T-helper 9 cell (primary cell): ENCODE measurements at places on chromosomes 1 and 21.

- DNase-seq = no peak
These were observed 9.6 kb upstream of the PRPF3 start for GRCh38 chr1:150311762-150312161.

DNA sequence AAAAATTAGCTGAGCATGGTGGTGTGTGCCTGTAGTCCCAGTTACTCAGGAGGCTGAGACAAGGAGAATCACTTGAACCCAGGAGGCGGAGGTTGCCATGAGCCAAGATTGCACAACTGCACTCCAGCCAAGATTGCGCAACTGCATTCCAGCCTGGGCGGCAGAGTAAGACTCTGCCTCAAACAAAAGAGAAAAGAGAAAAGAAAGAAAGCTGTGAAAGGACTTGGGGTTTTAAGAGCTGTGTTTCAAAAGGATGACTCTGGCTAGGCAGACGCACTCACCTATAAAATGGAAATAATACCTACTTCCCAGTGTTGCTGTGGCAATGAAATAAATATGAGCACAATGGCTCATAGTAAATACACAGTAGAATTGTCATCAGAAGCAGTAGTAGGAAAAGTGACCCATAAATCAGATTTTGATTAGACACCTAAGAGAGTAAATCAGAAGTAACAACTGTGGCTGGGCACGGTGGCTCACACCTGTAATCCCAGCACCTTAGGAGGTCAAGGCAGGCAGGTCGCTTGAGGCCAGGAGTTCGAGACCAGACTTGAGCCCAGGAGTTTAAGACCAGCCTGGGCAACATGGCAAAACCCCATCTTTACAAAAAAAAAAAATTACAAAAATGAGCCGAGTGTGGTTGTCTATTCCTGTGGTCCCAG, 45.9 kb upstream of the PUM1 start:
- no peak for DNase-seq

DNA sequence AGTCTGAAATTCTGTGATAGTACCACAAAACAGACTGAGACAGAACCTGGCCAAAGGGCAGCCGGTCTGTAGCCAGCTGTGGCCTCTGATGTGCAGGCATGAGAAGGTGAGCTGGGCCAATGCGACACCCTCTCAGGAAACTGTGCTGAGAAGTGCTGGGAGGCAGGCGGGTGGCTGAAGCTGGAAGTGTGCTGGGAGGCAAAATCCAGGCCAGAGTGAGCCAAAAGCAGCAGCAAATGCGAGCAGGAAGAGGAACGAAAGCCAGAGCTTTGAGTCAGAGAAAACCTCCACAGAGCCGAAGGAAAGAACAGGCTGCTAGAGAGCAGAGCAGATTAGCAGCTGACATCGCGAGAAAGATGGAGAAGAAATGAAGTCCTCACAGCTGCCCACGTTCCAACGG, 10.2 kb upstream of the ATP13A2 start:
- DNase-seq = no peak

GRCh38 chr21:35333831-35334618, 284.9 kb upstream of the RUNX1 start:
- DNase-seq = no peak

DNA sequence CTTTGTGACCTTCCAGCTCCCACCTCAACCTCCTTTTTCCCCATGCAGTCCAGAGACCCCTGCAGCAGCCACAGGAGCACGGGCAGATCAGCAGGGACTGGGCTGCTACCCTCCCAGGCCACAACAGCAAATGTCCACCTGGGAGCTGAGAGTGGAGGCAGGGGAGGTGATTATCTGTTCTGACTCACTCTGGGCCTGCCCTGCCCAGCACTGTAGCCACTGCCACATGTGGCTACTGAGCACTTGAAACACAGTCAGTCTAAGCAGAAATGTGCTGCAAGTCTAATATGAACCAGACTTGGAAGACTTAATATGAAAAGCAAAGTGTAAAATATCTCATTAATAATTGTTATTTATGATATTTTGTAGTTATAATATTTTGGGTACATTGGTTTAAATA, 148.9 kb upstream of the VANGL1 start:
- DNase-seq = no peak

GRCh38 chr1:67149179-67149770, 14.5 kb upstream of the C1orf141 start:
- peak; percentile 21 for DNase-seq
